Progenitor cell of endocrine pancreas (in vitro differentiated cells): ENCODE measurements at places on chromosomes 6 and 20.

DNA sequence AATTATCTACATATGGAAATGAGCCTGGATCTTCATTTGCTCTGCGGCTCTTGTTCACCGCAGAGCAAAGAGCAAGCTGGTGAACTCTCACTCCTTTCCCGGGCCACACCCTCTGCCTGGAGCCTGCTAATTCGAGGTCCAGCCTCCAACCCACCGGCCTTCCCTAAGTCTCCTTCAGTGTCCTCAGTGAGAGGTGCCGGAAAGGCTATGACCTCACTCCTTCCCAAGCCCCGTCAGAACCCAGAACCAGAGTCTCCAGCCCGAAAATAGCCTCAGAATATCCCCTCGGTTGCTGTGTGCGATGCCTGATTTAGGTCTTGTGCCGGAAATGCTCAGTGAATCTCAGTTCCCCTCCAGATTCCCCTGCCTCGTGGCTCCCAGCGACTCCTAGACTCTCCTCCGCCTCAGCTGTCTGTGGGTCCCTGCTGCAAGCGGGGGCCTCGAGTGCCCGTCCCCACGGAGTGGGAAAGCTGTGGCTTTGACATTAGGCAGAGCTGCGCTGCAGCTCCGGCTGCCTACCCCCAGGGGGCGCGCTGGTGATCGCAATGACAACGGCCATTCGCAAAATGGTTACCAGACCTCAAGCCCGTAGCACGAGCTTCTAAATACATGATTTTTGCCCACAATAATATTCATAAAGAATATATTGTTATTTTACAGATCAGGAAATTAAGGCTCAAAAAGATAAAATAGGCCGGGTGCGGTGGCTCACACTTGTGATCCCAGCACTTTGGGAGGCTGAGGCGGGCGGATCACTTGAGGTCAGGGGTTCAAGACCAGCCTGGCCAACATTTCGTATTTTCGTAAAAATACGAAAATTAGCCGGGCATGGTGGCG is 4.1 kb upstream of the BNIP5 start:
- peak; percentile 67 for DNase-seq

DNA sequence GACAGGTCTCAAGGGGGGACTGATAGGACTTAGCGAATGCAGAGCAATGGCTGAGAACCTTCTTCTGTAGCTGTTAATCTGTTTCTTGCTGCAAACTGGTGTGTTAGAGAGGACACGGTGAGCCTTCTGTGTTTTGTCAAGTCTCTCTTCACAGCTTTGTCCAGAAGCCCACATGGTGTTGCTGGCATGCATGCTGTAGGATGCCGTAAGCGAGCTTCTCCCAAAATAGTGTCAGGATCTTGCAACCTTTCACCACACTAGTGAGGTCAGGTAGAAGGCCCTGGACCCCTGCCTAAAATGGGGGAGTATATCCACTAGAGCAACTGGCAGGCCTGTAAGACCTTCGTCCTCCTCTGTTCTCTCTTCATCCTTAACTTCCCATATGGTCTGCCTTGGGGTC is 51.9 kb upstream of the GLP1R start:
- DNase-seq = no peak

GRCh38 chr6:20952699-20953474 is 418.6 kb downstream of the CDKAL1 start:
- DNase-seq = no peak

DNA sequence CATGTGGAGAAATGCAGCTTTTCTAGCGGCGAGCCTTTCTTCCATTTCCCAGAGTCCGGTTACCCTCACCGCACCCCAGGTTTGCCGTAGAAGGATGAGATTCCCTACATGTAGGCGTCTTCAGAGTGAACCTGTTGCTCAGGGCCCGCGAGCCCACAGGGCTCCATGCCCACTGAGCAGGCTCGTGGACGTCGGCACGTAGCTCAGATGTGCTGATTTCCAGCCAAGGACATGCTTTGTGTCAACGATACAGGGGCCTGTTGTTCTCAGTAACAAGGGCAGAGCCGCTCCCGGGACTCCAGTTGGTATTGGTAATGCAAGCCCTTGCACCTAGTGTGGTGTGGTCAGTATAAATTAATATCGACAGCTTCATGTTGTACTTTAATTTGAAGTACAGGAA is 159.6 kb downstream of the MTHFD1L start:
- DNase-seq = no peak

DNA sequence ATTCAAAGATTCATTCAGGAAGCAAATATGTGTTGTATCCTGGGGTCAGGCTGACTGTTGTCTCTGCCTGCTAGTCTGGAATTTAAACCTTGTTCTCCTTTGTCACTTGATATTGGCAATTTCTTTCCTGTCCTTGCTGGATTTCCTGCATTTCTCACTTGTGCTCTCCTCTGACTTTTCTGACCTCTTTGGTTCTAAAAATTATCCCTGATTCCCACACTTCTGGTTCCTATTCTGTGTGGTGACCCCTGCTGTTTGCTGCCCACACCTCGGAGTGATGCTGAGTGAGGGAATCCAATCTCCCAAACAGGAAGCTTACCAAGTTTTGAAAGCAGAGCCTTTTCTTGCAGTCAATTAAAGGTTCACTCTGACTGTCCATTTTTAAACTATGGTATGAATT is 345.3 kb downstream of the CDKAL1 start:
- no peak for DNase-seq

GRCh38 chr6:147621263-147621662 is 112.8 kb downstream of the SAMD5 start:
- DNase-seq = no peak

DNA sequence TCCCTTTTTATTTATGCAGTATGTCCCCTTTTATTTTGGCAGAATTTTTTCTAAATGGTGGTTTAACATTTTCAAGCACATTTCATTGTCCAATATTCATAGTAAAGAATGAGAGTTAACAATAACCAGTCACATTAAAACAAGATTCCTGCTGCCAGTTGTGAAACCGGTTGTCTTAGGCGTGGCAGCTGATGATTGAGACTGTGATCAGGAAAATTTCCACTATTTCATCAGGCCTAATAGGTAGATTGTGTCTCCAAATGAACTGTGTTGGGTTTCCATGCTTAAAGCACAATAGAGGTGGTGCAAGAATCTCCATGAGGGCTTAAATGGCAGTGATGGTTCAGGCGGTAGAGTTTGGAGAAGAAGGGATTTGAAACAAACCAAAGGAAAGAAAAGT is 15.3 kb downstream of the PRDM1 start:
- no peak for DNase-seq

DNA sequence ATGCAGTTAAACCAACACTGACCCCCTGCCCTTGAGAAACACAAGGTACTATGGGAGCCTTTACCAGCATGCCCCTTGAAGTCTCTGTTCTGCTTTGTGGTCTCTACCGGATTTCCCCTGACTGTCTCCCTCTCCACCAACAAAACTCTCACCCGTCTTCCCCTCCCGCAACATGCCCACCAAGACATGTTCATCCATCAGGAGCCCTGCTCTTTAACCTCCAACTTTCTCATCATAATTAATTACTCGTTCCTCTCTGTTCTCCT is 1.1 kb downstream of the ZNF165 start:
- no peak for DNase-seq

GRCh38 chr6:110682460-110682853 is 132.8 kb downstream of the CDK19 start:
- DNase-seq = peak; percentile 33

- no peak for DNase-seq
These were observed 12.0 kb downstream of the LRP11 start for GRCh38 chr6:149852180-149852579.

DNA sequence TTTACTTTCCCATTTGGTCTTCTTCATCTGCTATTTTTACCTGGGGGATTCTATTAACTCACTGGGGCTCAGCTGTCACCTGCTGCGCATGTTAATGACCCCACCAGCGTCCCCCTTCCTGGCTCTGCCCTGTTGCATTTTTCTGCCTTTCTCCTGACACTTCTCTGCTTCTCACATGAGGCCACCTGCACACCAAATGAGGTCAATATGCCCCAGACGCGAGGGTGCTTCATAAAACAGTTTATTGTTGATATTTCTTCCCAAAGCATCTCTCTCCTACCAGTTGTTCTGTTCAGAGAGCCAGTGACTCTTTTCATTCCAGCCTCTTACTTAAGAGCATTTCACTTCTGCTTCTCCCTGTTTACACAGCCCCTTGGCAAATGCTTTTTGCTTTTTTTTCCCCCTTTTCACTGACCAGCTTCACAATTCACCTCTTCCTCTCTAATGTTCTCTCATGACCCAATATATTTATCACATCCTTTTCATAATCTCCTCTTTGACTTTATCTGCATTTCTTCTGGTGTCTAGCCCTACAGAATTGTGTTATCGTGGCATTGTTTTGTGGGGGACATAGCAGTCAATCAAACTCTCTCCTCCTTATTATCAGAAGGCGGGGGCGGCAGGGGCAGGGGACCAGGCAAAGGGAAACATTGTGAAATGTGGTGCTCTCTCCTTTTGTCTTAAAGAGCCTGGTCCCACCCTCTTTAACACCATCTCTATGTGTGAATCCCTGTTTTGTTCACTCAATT is 545.8 kb upstream of the CITED2 start:
- no peak for DNase-seq

DNA sequence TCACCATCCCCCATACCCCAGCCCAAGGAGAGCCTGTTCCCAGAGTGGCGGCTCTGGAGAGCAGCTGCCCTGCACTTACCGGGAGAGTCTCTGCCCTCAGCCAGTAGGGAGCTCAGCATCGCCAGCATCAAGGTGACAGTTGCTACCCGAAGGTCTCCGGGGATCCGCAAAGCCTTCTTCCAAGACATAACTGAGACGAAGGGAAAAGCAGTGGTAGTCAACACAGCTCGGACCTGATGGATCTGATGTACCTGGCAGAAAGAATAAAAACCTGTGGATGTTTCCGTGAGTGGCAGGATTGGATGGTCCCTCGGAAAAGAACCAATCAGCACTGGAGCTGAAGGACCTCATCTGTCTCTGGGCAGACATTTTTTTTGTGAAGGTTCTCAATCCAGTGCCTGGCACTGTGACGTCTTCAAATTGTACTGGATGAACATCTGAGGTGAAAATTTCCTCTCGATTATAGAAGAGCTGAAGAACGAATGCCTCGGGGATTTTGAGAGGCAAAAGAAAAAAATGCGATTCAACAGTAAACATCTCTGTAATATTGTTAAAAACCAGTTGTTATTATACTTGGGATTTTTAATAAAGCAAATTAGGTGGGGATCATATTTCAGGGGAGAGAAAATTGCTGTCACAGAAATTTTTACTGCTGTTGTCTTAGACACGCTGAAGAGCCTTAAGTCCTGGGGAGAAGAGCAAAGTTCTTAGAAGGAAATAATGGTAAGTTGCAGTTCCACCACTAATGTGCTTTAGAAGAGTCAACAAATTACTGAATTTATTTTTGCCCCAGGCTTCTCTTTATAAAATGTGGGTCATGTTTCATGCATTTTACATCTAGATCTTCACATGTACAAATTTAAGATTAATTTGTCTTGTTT is at the start of gene HLA-DQB1:
TSS of gene HLA-DQB1 (minus strand) at position 238 of the 881 bp plus-strand sequence. CDS start at position 188, 50 bp downstream.
- peak; percentile 11 for DNase-seq

DNA sequence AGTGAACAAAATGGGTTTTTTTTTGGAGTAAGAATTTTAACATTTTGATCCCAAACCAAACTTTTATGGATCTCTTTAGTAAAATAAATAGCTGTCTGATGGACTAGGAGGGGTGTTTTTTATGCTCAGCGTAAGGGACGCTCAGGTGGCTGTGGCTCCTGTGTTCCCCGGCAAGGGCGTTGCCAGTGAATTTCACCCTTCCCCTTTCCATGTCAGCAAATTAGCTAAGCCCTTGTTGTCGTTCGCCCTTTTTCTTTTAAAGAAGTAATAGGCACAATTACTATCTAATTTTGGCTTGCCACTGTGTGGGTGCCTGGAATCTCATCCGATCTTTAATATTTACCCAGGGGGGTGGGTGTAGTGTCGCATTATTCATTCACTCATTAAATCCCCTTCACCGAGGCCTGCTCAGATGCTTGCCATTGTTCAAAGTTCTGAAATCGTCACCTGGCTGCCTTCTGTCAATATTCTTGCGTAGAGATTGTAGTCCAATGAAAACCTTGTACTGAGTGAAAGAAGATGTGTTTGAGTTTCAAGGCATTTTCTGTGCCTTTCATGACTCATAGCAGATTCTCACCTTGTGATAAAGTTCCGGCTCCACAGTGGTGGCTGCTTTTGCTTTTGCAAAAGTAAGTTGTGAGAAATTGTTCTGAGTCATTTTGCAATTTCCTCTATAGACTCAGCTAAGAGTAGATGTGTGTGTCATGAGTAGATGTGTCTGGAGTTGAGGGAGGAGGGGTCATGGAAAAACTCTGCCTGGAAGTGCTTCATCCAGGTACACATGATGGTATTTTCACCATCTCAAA is 40.0 kb upstream of the CLDN20 start:
- DNase-seq = no peak

GRCh38 chr6:36691612-36692011 is 6.0 kb upstream of the RAB44 start:
- no peak for DNase-seq

DNA sequence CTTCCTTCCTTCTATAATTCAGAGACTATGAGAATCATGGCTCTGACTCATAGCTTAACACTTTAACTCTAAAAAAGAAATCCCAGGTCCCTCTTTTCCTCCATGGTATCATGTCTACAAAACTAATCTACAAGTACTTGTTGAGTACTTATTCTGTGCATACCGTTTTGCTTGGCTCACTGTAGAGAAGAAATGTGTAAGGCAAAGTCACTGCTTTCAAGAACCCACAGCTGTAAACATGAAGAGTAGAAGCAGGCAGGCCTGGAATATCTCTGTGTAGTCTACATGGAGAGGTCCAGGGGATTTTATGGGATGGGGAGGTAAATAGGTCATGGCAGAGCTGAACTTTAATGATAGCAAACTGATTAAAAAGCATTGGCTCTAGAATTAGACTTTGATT is 13.8 kb downstream of the SPINT3 start:
- DNase-seq = no peak

DNA sequence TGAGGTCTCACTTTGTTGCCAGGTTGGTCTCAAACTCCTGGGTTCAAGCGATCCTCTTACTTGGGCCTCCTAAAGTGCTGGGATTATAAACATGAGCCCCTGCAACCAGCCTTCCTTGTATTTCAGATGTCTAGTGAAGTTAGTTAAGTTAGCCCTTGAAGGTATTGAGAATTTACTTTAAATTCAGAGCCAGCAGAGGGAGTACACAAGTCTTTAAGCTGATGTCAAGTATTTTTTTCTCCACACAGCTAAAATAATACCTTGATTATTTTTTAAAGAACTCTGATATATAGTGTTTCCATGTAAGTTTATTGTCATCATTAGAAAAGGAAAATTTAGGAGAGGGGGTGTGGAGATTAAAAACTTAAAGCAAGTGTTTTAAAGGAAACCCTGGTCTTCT is 9.8 kb downstream of the FOXO3 start:
- DNase-seq = no peak

GRCh38 chr6:30824698-30825097 is 59.6 kb upstream of the DDR1 start:
- DNase-seq = no peak

GRCh38 chr6:27617700-27618689 is 145.1 kb upstream of the ZNF184 start:
- no peak for DNase-seq
